Vein endothelial cell (primary cell): ENCODE measurements at places on chromosomes 3 and 15. TPM values are rescaled to one million over a fixed set of nuclear protein-coding genes. Genes with fewer than 3 reads are reported as not detected.

Gene FRMD4B
- total RNA-seq: 174 and 184 TPM in 2 replicates

Gene MITF
- 2.1 and 3.3 TPM in 2 replicates for total RNA-seq

Gene RTP1
- not detected in 2 replicates for total RNA-seq

Gene NBEAL2
- total RNA-seq: 43.8 and 43.9 TPM in 2 replicates

Gene GMPS
- 41.5 and 67.5 TPM in 2 replicates for total RNA-seq
